Effector CD8-positive, alpha-beta T cell (primary cell): ENCODE measurements at places on chromosomes 6 and 20.

GRCh38 chr6:132974122-132974521, 159.8 kb downstream of the RPS12 start:
- no peak for DNase-seq

DNA sequence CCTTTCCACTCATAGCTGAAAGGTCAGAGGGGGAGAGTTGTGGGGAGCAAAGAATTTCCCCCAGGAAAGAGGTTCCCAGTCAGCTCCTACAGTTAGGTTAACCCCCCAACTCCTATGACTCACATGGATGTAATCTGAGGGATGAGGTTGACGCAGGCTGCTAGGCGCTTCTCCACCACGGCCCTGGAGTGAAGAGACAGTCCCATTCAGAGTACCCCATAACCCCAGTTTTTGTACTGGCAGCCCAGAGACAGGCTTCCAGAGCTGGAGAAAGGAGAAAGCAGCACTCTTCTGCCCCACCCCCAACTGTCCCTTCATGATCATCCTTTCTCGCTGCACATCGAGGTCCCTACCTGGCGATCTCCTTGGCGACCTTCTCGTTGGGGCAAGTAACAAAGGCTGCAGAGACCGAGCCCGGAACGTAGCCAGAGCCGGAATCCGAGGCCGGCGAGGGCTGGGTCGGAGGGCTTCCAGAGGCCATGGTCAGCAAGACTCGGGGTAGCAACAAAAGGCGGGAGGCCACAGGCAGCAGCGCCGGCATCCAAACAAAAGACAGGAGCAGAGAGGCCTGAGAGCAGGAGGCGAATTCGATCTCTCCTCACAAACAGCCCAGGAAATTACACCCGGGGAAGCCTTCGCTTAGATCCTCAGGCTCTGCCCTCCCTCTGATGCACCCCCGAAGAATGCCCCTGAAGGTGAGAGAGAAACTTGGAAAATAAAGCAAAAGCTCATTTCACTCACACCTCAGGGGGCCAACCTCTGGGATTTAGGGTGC, 592 bp downstream of the CUTA start:
- no peak for DNase-seq

- peak; percentile 11 for DNase-seq
Observed at GRCh38 chr6:119742188-119742803, 392.7 kb upstream of the MAN1A1 start.

- DNase-seq, result no peak
Observed at GRCh38 chr6:24545691-24546090, 50.9 kb downstream of the ALDH5A1 start.

- no peak for DNase-seq
Observed at GRCh38 chr20:17572034-17572638, 2.3 kb downstream of the DSTN start.

DNA sequence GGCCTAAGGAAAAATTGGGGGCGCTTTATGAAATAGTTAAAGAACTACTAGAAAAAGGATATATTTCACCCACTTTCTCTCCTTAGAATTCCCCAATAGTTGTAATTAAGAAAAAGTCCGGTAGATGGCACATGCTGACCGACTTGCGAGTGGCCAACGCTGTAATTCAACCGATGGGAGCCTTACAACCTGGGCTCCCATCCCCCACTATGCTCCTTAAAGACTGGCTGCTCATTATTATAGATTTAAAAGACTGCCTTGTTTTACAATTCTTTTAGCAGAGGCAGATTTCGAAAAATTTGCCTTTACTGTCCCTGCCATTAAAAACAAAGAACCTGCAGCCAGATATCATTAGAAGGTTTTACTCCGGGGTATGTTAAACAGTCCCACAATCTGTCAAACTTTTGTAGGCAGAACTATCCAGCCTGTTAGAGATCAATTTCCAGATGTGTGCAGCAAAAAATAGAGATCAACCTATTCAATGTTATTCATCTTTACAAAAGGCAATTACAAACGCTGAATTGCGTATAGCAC, 58.5 kb upstream of the PRSS16 start:
- peak; percentile 15 for DNase-seq

DNA sequence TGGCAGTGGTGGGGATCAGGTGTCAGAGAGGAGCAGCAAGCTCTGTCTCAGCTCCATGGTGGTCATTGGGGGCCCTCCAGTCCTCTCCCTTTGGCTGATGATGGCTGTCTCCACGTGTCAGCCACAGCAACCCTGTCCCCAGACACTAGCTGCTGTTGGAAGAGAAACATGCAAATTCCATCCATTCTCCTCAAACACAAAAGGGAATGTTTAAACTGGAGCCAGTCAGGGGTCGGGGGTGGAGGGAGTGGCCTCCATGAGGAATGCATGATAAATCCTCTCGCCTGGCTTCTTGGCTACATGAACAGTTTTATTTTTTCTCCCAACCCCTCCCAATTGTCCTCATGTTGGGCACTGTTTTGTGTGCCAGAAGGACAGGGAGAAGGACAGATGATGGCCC, 86.4 kb downstream of the EDN3 start:
- DNase-seq, result no peak
